Stimulated activated CD8-positive, alpha-beta memory T cell treated with anti-CD3 and anti-CD28 coated beads, Interleukin-2, amount 100 ng/mL, for 1 hour (primary cell): ENCODE measurements at places on chromosomes 1 and 21.

- DNase-seq = peak; percentile 66
Observed at GRCh38 chr1:28248273-28249012, 10.9 kb upstream of the SESN2 start.

- no peak for DNase-seq
Observed at GRCh38 chr1:33957854-33958253, 94.0 kb downstream of the HMGB4 start.

DNA sequence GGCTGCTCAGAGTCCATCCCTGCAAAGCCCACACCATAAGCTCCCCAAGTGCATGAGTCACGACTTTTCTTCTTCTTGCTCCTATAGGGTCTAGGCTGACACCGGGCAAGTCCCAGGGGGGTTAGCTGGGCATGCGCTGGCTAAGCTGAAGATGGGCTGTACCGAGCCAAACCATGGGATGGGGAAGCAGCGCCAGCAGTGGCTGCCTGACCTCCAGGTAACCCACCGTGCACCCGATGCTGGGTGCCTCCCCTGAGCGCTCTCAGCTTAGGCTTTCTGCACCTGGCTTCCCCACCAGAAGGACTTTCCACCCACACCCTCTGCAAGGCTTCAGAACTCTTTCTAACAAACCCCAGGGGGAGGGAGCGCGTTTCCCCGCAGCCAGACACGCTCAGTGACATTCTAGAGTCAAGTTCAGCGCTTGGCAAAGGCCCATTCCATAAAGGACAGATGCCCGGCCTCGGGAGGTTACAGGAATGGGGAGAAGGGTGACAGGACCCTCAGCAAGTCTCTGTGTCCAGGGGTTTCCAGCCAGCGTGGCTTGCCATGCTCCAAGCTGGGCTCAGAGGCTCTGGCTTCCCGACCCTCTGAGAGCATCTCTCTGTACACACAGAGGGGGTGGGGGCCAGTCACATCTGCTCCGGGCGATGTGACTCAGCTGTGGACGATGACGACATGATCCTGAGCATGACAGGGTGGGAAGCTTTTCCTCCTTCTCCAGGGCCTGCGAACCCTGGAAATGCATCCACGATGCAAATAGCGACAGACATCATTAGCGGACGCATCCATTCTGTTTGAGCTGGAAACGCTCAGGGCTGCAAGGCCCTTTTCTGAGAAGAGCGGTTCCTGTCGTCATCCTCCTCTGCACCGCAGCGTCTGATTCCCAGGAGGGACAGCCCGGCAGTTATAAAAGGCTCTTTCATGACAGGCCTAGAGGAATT, 107.8 kb downstream of the SIK1 start:
- no peak for DNase-seq

- DNase-seq = no peak
Observed at GRCh38 chr1:13945856-13946255, 245.9 kb downstream of the PRDM2 start.

DNA sequence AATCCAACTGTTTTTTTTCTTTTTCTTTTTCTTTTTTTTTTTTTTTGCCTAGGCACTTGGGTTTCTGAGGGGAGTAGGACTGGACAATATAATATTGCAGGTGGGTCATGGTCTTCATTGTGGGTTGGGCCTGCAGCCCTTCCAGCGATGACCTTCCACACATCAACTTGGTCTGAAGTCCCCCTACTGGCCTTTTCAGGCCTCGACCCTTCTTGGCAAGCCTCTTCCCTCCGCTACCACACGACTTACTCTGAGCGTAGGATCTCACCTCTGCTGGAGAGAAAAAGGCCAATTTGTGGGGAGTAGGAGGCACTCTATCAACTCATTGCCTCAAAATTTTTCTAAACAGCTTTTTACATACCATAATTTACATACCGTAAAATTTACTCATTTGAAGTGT, 51.1 kb upstream of the GRIK3 start:
- no peak for DNase-seq
